AG20443 (cell line): ENCODE measurements at places on chromosomes 5 and 9.

DNA sequence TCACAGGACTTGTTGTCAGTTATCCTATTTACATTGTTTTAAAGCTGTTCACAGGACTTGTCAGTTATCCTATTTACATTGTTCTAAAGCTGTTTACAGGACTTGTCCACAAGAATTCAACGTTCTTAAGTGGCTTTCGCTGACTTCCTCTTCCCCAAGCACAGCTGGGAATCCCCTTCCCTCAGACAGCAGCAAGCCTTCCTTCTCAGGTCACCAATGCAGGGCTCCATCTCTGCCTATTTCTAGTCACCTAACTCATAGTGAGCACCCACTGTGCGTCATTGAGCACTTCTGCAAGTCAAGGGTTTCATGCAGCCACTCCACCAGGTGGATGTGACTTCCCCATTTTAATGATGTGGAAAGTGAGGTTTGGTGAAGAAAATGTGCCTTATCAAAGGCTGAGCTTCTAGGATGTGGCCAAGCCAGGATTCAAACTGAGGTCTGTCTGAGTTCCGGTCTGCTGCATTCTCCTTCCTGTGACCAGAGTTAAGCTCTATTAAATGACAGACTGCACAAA lies 109.8 kb upstream of the ZNF462 start:
- DNase-seq = no peak

- no peak for DNase-seq
Observed at GRCh38 chr5:53902296-53902907, 342.0 kb downstream of the NDUFS4 start.

GRCh38 chr5:169413416-169413815 lies 112.5 kb upstream of the SLIT3 start:
- peak; percentile 24 for DNase-seq

DNA sequence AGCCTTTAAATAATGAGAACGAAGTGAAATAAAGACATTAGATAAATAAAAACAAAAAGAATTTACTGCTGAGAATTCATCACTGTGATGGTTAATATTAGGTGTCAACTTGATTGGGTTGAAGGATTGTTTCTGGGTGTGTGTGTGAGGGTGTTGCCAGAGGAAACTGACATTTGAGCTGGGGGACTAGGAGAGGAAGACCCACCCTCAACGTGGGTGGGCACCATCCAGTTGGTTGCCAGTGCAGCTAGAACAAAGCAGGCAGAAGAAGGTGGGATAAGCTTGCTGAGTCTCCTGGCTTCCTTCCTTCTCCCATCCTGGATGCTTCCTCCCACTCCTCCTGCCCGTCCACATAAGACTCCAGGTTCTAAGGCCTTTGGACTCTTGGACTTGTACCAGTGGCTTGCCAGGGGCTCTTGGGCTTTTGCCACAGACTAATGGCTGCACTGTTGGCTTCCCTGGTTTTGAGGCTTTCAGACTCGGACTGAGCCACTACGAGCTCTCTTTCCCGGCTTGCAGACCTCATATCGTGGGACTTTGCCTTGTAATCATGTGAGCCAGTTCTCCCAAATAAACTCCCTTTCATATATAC lies 43.7 kb upstream of the ABL1 start:
- no peak for DNase-seq

- DNase-seq = peak; percentile 91
Observed at GRCh38 chr5:179342577-179342976, 2.7 kb downstream of the ADAMTS2 start.

DNA sequence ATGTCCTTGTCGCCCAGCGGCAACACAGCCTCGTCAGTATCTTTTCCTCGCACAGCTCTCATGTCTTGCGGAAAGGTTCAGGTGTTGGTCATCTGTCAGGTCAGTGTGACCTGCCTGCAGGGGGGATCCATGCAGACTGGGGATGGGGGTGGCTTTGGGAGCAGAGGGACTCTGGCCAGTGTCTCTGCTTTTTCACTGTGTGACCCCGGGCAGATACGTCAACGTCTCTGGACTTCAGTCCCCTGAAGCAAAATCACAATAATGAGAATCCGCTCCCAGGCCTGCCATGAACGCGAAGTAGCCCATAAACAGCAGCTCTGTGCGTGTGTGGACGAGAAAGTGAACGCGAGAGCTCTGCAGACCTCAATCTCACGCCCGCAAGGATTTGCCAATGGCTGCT lies 75.7 kb upstream of the FCN1 start:
- DNase-seq = no peak

DNA sequence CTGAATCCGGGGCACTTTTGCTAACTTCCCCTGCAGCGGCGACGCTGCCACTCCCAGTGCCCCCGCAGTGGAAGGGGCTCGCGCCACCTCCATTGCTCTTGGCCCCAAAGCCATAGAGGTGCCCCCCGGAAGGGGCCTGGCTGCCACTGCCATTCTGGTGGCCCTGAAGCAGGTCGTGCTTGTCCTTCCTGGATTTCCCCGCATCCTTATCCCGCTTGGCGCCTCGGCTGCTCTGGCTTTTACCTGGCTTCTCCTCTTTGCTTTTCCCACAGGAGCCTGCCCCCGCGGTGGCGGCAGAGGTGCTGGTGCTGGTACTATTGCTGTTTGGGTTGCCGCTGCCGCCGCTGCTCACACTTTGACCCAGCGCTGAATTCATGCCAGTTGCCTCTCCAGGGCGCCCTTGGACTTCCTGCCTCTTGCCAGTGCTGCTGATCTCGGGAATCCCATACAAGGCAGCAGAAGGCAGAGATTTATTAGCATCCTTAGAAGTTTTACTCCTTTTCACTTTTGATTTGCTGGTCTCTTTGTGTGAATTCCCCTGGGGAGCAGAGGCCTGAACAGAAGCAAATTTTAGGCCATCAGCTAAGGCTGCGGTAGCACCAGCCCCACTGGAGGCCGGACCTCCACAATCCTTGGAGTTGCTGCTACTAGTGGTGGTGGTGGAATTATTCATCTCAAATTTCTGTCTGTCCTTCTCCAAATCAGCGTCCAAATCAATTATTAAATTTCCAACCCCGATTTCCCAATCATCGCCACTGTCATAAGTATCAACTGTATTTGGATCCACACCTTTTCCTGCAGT lies 2.1 kb downstream of the ZNF608 start:
- no peak for DNase-seq

DNA sequence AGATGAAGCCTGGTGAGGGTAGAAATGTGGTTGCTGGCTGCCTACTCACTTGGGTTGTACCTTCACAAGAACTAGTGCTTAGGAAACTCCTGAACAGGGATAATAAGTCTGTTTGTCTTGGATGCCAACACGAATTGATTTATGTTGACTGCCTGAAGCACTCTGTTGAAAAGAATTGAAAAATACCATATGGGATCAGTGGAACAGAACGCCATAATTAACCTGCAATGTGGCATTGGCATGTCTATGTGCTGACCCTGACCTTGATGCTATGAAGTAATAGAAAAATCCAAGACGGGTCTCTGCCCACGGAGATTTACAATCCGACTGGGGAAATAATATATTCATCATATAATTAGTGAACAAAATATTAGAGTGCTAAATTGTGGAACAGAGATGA lies 10.5 kb downstream of the LIX1 start:
- DNase-seq = no peak

DNA sequence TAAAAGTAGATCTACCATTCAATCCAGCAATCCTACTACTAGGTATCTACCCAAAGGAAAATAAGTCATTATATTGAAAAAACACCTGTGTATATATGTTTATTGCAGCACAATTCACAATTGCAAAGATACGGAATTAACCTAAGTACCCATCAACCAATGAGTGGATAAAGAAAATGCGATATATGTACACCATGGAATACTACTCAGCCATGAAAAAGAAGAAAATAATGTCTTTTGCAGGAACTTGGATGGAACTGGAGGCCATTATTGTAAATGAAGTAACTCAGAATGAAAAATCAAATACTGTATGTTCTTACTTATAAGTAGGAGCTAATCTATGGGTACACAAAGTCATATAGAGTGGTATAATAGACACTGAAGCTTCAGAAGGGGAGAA lies 63.4 kb upstream of the PITX1 start:
- no peak for DNase-seq

- peak; percentile 19 for DNase-seq
Observed at GRCh38 chr9:79912318-79913070, 340.7 kb downstream of the TLE4 start.

DNA sequence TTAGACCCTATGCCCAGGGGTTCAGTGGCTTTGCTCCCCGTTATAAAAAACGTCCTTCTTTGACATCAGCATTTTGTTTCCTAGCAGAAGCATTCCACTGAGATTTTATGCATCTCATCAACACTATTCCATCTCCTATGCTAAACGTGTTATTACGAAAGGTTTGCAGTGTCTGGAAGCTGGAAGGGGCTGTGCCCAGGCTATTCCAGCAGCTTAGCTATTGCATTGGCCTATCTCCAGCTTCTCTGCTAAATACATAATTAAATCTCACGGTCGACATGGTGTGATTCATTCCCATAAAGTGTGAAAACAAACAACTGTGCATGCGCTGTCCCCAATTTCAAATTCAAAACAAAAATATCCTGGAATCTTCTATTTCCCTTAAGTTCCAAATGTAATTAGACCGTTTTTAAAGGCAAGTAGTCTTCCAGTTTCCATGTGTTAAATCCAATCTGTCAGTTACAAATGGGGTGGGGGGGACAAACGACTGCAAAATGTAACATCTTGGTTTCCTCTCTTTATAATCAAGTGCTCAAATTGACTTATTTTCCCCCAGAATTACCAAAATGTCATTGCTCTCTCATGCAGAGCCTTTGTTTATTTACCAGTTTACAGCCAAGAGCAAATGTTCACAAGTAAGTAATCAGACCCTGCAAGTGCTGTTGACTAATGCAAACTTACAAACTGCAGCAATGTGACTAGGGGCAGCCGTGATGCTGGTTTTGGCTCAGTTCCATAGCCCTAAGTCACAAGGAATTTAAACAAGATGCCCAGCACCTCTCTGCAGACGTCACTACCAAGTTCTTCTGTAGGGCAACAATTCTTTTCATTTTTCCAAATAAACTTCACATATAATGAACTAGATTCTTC lies 212.3 kb upstream of the RORB start:
- no peak for DNase-seq

GRCh38 chr5:16834029-16834428 lies 102.1 kb downstream of the MYO10 start:
- no peak for DNase-seq
